Right lung (tissue), 10 donors: ENCODE measurements at places on chromosomes 7 and 10. TPM values are rescaled to one million over a fixed set of nuclear protein-coding genes. Genes with fewer than 3 reads are reported as not detected.

GRCh38 chr7:84182301-84182700 lies 12.3 kb downstream of the SEMA3A start:
- DNase-seq: no peak

DNA sequence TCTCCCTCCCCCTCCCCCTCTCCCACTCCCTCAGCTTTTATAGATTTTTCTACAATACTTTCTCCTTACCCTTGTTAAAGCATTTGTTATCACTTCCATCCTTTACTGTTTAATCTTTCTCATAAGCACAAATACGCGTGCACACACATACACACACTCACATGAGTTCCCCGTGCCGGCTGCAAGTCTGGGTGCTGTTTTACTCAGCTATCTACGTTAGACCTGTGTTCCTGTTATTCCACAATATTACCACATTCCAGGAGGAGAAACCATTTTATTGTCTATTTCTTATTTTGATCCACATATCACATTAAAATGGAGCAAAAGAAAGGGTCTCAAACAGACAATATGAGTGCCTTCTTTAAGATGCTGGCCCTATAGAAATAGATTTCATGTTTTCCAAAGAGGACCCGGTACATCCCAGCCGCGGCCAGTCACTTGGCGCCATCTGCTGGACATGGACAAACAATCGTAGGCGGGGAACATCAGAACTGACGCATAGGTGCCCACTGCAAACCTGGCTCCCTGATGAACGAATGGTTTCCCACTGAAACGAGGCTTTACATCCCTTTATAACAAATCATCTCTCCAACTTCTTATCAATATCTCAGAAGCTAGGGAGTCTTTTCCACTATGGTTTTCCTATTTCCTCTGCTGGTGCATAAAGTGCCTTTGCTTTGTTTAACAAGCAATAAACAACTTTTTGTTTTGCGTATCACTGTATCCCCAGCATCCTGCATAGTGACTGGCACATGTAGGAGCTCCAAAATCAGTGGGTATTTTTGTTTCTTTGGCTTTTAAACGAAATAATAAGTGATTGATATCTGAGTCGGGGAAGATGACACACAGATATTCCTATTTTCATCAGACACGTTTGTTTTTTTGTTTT lies 25.2 kb upstream of the OPTN start:
- DNase-seq: peak; percentile 48

DNA sequence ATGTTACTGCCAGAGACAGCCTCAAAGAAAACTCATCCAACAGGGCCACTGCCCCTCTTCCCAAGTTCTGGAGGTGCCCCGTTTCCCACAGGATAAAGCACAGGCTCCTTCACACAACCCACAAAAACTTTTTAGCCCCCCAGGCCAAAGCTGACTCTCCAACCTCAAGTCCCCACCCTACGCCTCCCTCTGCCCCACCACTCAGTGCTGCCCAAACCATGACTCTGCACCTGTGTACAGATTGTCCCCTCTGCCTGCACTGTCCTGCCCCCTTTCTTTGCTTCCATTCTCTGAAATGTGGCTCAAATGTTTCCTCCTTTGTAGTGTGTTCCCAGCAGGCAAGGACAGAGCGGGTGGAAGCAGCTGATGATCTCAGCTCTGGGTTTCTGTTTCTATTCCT lies 284.0 kb downstream of the GRID1 start:
- no peak for DNase-seq

- DNase-seq: no peak
These were observed 551.6 kb downstream of the CALN1 start for GRCh38 chr7:71860572-71860971.

DNA sequence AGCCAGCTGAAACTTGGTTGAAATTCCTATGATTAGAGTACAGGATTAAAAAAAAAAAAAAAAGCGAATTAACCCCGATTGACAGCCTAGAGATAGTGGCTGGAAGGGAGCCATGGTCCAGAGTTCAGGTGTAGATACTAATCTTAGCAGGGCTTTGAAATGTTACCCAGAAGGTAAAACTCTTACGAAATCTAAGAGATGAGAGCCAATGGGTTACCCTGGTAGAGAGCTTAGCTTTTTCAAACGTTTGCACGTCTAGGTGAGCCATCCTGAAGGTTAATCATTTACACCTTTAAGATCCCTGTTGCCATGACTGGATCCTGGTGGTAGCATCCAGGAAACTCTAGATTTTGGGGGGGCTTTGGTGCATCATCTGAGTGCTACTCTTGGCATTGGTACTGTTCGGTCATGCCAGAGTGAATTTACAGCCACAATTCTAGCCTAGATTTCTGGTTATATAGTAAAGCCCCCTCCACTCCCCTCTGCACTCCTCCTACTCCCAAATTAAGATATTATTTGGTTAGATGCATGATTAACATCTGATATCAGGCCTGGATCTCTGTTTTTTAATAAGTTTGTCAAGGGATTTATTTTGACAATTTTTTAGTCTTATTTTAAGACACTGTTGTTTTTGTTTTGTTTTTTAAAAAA lies 1.2 kb downstream of the AGFG2 start:
- DNase-seq: no peak

DNA sequence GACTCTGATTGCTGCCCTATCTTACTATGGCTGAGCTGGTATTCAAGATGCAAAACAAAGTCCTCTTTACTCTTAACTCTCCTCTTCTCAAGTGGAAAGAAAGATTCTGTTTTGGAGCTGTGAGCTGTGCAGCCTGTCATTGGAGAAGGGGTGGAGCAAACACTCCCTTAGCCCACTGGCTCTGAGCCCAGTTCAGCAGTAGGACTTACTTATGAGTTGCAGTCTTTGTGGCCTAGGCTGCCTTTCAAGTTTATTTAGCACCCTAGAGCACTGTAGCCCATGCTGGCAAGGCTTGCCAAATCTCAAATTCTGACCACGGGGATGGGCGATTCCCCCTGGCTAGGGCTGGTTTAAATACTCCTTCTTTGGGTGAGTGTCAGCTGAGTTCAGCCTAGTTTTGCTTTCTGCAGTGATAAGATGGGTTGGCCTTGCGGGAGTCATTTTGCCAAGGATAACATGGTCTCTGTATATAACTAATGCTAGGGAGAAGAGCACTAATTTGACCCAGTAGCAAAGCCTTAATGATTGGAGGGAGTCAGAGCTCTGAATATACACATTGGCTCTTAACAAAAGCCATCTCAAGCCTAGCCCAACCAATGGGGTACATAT lies 110.2 kb downstream of the MYO3A start:
- peak; percentile 61 for DNase-seq

Gene PKD1L1
- 0.34 TPM for polyA plus RNA-seq
